Heart left ventricle (tissue), 16 donors: ENCODE measurements at places on chromosomes 7 and 10. TPM values are rescaled to one million over a fixed set of nuclear protein-coding genes. Genes with fewer than 3 reads are reported as not detected.

DNA sequence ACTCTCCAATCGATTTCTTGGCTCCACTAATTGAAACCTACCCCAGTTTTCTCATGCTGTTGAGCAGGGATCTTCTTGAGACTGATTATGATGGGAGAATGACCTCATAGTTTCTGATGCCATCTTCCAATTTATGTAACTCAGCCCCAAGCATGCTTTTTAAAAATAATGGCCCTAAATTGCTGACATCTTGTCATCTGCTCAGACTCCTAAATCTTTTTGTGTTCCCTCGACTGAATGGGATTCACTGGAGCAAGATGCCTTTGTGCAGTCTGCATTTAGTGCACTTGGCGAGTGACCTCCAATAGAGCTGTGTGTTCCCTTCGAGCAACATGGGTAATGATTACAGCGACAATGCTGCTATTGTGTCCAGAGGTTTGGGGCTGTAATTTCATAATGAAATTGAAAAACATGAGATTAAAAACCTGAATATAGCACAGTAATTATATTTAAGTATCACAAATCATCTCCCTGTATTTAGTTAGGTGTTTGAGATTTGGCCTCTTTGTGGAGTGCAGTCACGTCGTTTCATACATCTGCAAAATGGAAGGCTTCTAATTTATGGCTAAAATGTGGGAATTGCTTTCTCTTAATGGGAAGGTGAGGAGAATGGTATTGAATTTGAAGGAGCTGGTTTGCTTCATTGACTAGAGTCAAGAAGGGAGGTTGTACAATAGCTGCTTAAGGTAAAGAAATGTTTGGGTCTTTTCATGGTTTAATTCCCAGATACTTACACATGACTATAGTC, 192.9 kb downstream of the AUTS2 start:
- H3K27me3 ChIP-seq = no peaks in the 10 kb centered on the region
- no peaks in the 10 kb centered on the region for H3K4me1 ChIP-seq
- no peak overlapping the region for H3K27ac ChIP-seq
- no peak overlapping the region for H3K4me3 ChIP-seq

DNA sequence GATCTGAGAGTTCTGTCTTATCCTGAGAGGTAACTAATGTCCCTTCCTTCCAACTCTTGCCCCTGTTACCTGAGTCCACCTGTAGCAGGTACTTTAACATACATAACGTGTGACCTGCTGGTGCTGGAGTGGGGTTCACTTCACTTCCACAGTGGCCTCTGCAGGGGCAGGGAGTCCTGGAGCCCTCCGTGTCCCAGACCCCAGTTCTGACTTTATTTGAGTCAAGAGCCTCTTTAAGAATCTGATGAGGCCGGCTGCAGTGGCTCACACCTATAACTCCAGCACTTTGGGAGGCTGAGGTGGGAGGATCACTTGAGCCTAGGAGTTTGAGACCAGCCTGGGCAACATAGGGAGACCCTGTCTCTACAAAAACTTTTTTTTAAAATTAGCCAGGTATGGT, 117.0 kb upstream of the RET start:
- H3K27me3 ChIP-seq = no peaks in the 10 kb centered on the region
- no peak overlapping the region for H3K4me3 ChIP-seq
- H3K36me3 ChIP-seq = no peaks in the 10 kb centered on the region
- no peak for DNase-seq

The TRIM24 gene
- 14.8 TPM for total RNA-seq

DNA sequence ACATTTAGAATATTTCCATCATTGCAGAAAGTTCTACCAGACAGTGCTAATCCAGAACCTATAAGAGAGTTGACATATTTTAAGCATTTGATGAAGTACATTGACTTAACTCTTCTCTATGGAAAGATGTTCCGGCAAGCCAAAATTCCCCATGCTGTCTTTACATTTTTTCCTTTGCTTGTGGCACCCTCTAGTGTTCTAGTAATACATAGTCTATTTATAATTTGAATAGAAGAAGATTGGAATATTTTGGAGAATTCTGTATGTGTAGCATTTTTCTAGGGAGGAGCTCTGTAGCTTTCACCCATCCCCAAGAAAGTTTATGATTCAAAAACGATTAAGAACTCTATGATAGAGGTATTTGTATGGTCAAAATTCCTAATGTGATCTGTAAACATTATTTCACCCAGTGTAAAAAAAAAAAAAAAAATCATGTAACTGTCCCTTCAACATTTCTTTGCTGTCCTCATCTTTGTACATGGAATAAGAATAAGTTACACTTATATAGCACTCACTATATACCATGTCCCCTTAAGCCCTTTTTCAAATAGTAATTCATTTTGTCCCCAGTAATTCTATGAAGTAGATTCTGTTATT, 33.2 kb downstream of the NRF1 start:
- DNase-seq = no peak
- peaks cover 6% of the 10 kb centered on the region for H3K4me1 ChIP-seq
- H3K27ac ChIP-seq = no peak overlapping the region

- H3K36me3 ChIP-seq = no peaks in the 10 kb centered on the region
- H3K4me3 ChIP-seq = peak overlapping the region; percentile 82
- peak; percentile 71 for DNase-seq
- peaks cover 5% of the 10 kb centered on the region for H3K4me1 ChIP-seq
- H3K27ac ChIP-seq = peak overlapping the region; percentile 51
Observed at GRCh38 chr7:99579956-99580777, 17.9 kb upstream of the TMEM225B start.

DNA sequence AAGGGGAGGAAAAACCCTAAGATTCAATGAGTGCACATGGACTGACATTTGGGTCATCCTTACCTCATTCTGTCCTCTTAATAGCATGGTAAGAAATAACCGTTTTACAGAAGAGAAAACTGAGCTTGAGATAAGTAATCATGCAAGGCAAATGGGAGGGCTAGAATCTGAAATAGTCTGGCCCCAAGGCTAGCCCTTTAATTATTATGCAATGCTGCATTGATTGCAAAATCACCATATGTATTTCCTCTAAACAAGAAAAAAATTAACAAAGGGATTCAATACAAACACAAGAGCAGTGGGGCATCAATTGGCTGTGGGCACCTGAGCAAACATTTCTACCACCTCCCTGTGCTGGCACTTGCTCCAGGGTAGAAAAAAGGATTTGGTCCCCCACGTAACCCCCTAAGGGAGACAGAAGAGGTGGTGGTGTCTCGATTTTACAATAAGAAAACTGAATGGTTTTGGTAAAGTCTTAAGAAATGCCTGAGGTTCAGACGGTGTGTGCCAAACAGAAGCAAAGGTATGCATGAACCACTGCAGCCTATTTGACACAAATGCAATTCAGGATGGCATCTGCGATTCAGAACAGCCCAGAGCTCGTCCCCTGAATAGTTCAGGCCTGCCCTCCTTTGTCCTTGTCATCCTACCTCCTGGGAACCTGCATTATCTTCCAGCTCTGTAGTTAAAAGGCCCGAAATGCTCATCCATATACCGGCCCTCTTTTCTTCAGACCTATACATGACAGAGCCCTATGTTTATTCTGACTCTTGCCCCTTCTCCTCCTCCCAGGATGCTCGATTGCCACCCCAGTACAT, 23.6 kb downstream of the PIP4K2A start:
- no peaks in the 10 kb centered on the region for H3K4me1 ChIP-seq
- no peak overlapping the region for H3K4me3 ChIP-seq
- no peaks in the 10 kb centered on the region for H3K36me3 ChIP-seq
- no peak overlapping the region for H3K27ac ChIP-seq
- H3K27me3 ChIP-seq = no peaks in the 10 kb centered on the region

DNA sequence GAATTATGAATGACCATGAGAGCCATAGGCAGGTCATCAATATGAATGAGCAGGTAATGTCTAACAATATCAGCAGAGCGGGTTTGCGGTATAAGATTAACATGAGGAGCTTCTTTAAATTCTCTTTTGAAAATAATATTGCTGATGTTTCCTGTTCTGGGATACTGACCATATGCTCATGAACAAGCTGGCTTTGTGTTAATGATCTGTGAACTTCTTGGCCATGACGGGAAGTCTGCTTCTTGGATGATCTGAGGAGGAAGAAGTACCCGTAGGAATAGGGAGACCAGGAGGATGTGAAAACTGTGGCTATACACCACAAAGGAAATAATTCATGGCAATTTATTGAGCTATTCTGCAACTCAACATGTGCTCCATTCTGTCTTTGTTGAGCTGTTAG, 38.6 kb downstream of the ITGA8 start:
- H3K27me3 ChIP-seq = no peaks in the 10 kb centered on the region
- H3K36me3 ChIP-seq = no peaks in the 10 kb centered on the region
- H3K4me3 ChIP-seq = no peak overlapping the region
- no peaks in the 10 kb centered on the region for H3K4me1 ChIP-seq
- H3K27ac ChIP-seq = no peak overlapping the region

The PDGFA gene
- 24.8 TPM for total RNA-seq

The ASAH2 gene
- 1.00 TPM for total RNA-seq

The PSMA2 gene
- 106 TPM for total RNA-seq

- peaks cover 8% of the 10 kb centered on the region for H3K4me1 ChIP-seq
- DNase-seq = no peak
- no peaks in the 10 kb centered on the region for H3K27me3 ChIP-seq
- H3K36me3 ChIP-seq = no peaks in the 10 kb centered on the region
- no peak overlapping the region for H3K4me3 ChIP-seq
Observed at GRCh38 chr10:74684462-74684861, 141.9 kb upstream of the KAT6B start.

GRCh38 chr7:128265156-128265905, 24.3 kb downstream of the LEP start:
- DNase-seq = no peak
- peaks cover 5% of the 10 kb centered on the region for H3K4me1 ChIP-seq
- H3K27me3 ChIP-seq = peaks cover 13% of the 10 kb centered on the region
- H3K4me3 ChIP-seq = no peak overlapping the region
- H3K36me3 ChIP-seq = no peaks in the 10 kb centered on the region

DNA sequence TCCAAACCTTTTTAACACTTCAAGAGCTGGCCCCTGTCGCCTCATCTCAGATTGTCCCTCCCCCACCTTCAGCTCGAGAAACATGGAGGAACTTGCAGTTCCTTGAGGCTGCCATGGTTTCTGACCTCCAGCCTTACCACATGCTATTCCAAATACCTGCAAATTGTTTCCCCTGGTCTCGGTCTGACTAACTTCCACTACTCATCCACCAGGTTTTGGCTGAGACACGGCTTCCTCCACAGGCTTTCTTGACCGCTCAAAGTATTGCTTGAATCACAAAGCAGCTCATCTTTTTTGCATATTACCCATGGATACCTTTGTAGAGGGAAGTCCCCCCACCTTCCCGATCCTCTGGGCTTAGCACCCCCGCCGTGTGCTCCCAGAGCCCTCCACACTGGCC, 5.2 kb upstream of the SAMD8 start:
- no peaks in the 10 kb centered on the region for H3K36me3 ChIP-seq
- H3K4me3 ChIP-seq = no peak overlapping the region
- no peaks in the 10 kb centered on the region for H3K27me3 ChIP-seq
- no peak for DNase-seq
- no peak overlapping the region for H3K27ac ChIP-seq

GRCh38 chr10:61941202-61941681, 39.7 kb downstream of the ARID5B start:
- no peak overlapping the region for H3K4me3 ChIP-seq
- no peak for DNase-seq
- no peak overlapping the region for H3K27ac ChIP-seq

GRCh38 chr7:37104822-37105518, 343.7 kb downstream of the ELMO1 start:
- no peaks in the 10 kb centered on the region for H3K36me3 ChIP-seq
- DNase-seq = no peak
- H3K4me3 ChIP-seq = no peak overlapping the region
- peaks cover 10% of the 10 kb centered on the region for H3K4me1 ChIP-seq
- H3K27ac ChIP-seq = no peak overlapping the region
- H3K27me3 ChIP-seq = no peaks in the 10 kb centered on the region

- H3K4me1 ChIP-seq = peaks cover 3% of the 10 kb centered on the region
- H3K27ac ChIP-seq = no peak overlapping the region
- H3K4me3 ChIP-seq = no peak overlapping the region
- no peak for DNase-seq
Observed at GRCh38 chr7:23462846-23463245, 7.4 kb downstream of the IGF2BP3 start.

The NANOS1 gene
- 10.1 TPM for total RNA-seq

DNA sequence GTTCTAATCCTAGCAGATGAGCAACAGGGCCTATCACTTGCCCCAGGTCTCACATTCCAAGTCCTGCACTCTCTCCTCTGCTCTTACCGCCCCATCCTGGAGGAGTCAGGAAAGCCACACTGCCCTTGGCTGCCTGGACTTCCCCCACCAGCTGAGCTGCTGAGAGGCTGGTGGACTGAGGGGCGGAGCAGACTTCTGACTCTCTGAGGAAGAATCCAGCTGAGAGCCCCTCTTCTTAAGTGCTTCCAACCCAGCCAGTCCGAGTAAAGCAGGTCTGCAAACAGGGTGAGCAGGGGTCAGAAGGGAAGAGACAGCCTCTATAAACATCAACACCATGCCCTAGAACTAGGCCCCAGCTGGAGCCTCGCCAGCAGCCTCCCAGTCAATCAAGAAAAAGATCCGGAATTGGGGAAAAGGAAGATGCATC, 92.4 kb upstream of the TMEM72 start:
- DNase-seq = no peak
- H3K4me3 ChIP-seq = no peak overlapping the region
- no peaks in the 10 kb centered on the region for H3K27me3 ChIP-seq
- no peaks in the 10 kb centered on the region for H3K36me3 ChIP-seq
- no peaks in the 10 kb centered on the region for H3K4me1 ChIP-seq

GRCh38 chr7:71145906-71146901, 14.3 kb downstream of the GALNT17 start:
- H3K36me3 ChIP-seq = no peaks in the 10 kb centered on the region
- no peak for DNase-seq
- no peak overlapping the region for H3K27ac ChIP-seq
- no peak overlapping the region for H3K4me3 ChIP-seq

The SLC18A2 gene
- total RNA-seq = 0.32 TPM

DNA sequence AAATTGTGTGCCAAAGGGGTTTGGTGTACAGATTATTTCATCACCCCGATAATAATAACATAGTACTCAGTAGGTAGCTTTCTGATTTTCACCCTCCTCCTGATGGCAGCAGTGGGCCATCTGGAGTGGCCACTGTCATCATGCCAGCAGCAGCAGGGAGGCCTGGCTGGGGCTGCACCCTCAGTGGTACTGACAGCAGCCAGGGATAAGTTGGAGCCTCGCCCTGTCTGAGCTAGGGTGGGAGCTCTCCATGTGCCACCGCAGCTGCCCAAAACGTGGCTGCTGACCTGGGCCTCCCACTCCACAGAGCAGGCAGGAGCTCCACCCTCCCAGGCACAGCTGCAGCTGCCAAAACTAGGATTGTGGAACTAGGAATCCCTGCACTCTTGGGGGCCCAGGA, 700.8 kb upstream of the KCND2 start:
- H3K4me3 ChIP-seq = no peak overlapping the region
- H3K4me1 ChIP-seq = no peaks in the 10 kb centered on the region
- H3K36me3 ChIP-seq = no peaks in the 10 kb centered on the region
- no peak overlapping the region for H3K27ac ChIP-seq
- H3K27me3 ChIP-seq = no peaks in the 10 kb centered on the region

The RBP4 gene
- total RNA-seq = 0.89 TPM
